ENCODE measurements at places on chromosomes 4 and X.

GRCh38 chr4:122588453-122589238 is 32.2 kb downstream of the IL21 start:
- DNase-seq = no peak

DNA sequence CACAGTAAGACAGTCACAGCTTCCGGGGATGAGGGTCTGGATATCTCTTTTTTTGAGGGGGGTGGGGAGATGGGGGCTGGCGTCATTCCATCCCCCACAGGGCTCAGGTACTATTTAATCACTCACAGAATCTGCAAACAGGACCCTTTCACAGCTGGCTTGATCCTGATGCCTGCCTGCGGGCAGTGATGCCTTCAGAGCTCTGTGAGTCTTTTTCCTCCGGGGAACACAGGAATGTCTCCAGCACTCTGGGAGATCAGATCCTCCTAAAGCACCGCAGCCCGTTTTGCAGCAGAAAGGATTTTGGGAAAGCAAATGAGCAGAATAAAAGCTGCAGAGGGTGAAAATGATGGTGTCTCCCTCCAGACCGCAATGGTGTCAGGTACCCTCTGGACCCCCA is 13.2 kb upstream of the SHOX start:
- no peak for DNase-seq

- DNase-seq = no peak
Observed at GRCh38 chrX:18698737-18699650, 8.5 kb upstream of the PPEF1 start.

- no peak for DNase-seq
Observed at GRCh38 chr4:38091636-38092035, 131.4 kb downstream of the PTTG2 start.

DNA sequence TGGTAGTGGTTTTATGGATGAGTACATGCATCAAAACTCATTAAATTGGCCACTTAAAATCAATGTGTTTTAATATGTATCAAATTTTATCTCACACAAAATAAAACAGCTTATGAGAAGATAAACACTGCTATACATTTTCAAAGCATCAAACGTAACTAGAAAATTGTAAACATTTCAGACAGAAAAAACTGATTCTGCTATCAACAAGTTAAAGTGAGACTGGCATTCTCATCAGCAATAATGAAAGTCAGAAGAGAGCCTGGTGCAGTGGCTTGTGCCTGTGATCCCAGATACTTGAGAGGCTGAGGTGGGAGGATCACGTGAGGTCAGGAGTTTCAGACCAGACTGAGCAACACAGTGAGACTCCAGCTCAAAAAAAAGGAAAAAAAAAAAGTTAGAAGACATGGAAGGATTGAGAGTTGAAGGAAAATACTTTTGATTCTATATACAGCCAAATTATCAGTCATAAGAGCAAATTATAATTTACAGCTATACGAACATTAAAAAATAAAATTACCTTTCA is 2.9 kb downstream of the TBCK start:
- no peak for DNase-seq

GRCh38 chrX:29431895-29432294 is 783.5 kb upstream of the MAGEB2 start:
- no peak for DNase-seq

DNA sequence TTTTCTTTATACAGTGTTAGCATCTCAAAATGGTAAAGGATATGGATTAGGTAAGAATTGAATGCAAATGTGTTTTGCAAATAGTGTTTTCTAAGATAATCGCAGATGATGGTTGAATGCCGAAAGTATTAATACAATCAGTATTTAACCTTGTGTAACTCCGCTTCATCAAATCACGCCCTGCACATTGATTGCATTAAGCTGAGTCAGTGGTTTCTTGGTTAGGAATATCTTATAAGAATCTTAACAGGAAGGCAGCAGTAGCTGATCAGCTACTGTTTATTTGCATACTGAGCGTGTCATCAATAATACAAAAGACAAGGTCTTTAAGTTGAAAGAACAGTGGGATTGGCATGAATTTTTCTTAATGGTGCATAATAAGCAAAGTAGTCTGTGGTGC is 545.4 kb downstream of the RPA4 start:
- DNase-seq = no peak

- DNase-seq = no peak
Observed at GRCh38 chrX:140250391-140250790, 254.5 kb downstream of the SOX3 start.

DNA sequence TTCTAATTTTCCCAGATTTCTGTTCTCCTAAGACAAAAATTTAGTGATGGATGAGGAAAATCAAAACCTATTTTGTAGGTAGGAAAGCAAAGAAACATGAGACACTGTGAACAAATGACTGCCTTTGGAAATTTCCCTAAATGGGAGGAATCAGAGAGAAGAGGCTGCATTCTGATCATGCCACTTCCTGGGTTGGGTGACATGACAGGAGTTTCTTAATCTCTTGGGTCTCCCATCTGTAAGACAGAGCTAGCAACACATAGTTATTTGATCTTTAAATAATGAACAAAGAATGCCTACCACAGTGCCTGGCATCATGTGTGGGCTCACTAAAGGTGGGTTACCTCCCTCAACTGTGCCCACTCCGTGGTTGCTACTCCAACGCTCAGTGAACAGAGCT is 57.1 kb downstream of the CCDC149 start:
- DNase-seq = no peak

DNA sequence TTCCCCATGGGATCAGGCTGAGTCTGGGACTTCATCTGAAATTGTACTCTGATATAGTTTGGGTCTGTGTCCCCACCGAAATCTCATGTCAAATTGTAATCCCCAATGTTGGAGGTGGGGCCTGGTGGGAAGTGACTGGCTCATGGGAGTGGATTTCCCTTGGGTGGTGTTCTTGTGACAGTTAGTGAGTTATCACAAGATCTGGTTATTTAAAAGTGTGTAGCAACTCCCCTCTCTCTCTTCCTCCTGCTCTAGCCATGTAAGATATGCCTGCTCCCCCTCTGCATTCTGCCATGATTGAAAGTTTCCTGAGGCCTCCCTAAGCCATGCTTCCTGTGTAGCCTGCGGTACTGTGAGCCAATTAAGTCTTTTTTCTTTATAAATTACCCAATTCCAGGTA is 61.0 kb downstream of the RASGEF1B start:
- DNase-seq = no peak

GRCh38 chr4:826508-827208 is 729 bp upstream of the CPLX1 start:
- DNase-seq = no peak

DNA sequence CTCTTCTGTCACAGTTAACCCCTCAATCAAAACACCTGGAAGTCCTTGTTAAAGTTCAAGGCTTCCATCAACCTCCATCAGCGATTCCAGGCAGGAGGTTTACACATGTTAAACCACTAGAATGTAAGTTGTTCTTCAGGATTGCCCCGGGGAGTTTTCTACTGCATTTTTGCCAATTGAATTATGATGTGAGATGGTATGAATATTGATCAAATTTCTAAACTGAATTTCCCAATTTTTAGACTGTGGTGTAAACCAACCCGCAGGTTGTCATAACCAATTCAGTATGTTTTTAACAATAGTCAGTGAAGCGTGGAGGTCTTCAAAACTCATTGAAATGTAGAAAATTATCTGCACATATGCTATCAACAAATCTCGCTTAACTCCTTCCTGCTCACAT is 21.2 kb upstream of the TENM3 start:
- DNase-seq = no peak

- DNase-seq = no peak
Observed at GRCh38 chr4:137470806-137471205, 61.5 kb downstream of the PCDH18 start.

DNA sequence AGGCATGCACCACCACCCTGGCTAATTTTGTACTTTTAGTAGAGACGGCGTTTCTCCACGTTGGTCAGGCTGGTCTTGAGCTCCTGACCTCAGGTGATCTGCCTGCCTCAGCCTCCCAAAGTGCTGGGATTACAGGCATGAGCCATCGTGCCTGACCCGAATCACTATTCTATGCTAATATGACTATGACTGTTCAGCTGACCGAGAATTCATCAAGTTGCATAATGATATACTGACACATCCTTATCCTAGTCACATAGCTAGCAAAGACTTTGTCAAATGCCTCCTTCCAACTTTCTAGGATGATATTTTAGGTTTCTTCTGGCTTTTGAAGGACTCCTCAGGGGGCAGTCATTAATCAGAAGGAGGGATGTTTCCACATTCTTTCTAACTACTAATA is 4.8 kb upstream of the GPM6B start:
- no peak for DNase-seq

DNA sequence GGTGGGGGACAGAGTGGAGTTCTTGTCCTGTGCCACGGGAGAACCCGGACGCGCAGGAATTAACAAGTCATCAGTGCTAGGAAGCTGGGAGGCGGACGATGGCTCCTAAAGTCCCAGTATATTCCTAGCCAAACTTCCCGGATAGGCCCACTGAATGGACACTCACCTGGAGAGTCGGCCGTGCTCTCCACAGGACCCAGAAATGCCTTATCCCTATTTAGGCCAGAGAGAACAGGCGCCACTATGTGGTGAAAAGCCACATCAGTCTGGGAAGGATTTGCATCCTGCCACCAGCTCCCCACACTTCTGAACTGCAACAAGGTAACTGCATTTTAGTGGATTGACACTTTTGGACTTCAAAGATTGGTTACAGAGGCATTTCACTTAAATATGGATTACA is 1.1 kb downstream of the CFAP299 start:
- DNase-seq = no peak

- no peak for DNase-seq
Observed at GRCh38 chr4:14958436-14958835, 43.8 kb upstream of the CPEB2 start.

Data from stimulated activated CD8-positive, alpha-beta memory T cell treated with anti-CD3 and anti-CD28 coated beads, Interleukin-7, amount 100 ng/mL, for 4 hours (primary cell).